ENCODE measurements at places on chromosomes 3 and 15. TPM values are rescaled to one million over a fixed set of nuclear protein-coding genes. Genes with fewer than 3 reads are reported as not detected.
A peak's percentile ranks its signal among the peaks of the same experiment; 100 is the strongest.

Gene PAQR9
- not detected for total RNA-seq

Gene MYL3
- 1.7 TPM for total RNA-seq

Gene FSTL1
- total RNA-seq: 1,795 TPM

Gene CFAP91
- total RNA-seq: 0.43 TPM

Gene FRMD5
- total RNA-seq: 1.3 TPM

Gene TMEM207
- not detected for total RNA-seq

DNA sequence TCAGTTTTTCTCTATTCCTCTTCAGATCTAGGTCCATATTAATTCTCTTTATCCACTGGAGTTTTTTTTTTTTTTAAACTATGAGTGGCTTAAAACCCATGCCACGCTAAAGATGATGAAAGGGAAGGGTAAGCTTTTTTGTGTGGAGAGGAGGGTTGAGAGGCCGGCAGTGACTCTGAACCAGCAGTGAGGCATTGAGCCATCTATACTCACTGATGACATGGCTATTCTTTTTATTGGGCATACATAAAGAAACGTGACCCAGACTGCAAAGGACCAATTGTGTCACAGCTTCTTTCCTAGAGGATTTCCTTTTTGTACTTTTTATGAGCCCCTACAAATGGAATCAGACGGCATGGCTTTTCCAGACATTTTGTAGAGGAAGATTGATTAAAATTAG is 662.2 kb downstream of the AGBL1 start:
- DNase-seq: no peak

DNA sequence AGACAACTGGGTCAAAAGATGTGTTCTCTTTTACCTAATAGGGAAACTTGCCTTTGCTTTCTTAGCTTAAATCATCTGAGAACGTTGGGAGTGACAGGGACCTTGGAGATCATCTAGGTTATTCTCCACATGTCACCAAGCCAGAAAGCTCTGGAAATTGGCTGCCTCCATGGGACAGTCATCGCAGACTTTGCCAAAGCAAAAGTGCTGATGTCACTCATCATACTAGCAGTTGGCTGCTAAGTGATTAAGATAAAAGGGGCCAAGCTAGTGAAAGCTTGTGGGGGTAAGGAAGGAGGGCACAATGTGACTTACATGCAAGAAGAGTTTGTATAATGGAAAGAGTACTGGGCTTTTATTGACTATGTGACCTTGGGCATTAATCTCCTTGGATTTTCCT is 198.0 kb upstream of the PFN2 start:
- DNase-seq: no peak

DNA sequence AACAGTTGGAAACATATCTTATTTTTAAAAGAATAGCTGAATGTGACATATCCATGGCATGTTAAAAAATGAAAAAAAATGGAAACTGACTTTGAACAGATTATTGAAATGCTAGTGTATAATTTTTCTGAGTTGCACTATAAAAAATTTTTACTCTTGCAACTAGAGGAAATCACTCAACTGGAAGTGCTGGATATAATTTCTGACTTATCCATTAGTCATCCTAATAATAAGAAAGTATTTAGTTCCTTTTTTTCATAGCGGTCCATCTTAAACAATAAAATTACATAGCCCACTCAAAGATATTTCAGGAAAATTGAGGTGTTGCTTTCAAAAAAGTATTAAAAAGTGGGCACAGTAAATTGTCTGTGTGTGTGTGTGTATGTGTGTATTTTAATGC is 80.7 kb downstream of the MBNL1 start:
- no peak for DNase-seq

DNA sequence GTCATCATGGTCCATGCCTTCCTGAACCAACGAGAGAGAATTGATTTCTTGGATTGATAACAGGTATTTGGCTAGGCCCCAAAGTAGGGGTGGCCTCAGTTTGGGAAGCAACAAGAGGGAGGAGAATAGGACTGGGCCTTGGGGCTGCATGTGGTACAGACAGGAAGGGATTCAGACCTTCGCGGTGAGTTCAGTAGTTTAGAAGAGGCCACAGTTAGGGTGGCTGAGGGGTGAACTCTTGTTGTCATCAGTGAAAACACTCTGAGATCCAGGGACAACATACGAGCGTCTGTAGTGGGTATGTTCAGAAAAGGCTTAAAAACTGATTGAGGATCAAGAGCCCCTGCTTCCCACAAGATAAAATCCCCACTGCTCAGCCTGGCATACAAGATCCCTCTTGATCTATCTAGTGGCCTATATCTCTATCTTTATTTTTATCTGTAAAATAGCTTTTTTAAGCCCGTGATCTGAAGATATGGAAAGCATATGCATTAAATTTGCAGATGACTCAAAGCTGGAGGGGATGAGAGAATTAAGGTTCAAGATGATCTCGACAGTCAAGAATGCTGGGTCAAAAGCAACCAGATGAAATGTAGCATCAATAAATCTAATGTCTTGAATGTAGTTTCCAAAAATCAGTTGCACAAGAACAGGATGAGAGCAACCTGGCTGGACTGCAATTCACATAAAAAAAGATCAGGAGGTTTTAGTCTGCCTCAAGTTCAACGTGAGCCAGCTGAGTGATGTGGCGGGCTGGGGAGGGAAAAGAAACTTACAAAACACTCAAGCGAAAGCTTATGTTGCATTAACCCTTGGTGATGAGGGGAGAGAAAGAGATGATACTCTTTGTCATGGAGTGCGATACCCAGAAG is 221.1 kb upstream of the TLE3 start:
- peak; percentile 96 for DNase-seq

DNA sequence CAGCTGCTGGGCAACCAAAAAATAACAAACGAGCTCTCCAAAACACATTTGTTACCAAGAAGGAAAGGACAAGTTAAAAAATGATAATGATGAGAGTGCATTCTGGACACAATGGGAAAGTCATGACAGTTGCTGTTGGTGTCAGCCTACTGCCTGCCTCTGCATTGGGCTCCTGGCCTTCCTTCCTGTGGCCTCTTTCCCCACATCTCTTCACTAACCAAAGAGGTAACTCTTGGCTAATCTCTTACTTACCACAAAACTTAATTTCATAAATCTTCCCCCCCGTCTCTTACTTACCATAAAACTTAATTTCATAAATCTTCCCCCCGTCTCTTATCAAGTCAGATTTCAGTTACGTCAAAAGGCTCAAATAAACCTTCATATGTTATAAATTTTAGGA is 58.6 kb downstream of the AGTR1 start:
- no peak for DNase-seq

DNA sequence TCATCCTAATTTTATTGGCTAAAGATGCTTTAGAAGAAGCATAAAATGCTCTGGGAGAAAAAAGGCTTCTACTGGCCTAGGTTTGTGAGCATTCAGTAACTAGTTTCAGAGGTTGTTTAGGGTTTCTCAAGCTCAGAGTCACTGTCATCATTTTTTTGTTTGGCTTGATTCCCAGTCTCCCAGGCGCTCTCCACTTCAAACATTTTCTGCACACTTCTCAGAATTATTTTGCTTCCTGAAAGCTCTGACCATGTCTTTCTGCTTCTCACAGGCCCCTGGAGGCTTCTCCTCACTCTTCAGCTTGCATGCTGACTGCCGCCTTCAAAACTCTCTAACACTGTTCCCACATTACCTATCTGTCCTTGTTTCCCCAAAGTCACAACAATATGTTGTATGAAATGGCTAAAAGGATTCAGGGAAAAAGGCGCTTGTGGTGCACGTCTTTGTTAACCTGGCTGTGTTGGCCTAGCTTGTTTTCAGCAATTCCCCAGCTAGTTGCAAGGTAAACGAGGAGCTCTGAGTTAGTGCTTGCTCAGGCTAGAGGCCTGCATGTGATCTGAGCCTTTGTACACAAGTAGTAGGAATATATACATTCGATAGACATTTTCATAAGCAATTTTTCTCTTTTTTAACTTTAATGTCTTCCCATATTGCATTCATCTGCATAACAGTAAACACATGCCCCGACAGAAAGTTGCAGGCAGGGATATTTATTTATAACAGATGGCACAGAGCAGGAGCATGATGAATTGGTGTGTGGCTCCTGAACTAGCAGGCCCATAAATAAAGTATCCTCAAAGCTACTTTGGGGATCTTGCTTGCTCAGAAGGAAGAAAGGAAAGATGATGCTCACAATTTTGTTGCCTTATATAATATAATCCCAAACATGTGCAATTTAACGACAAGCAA is 129.2 kb upstream of the DPH6 start:
- peak; percentile 79 for DNase-seq

DNA sequence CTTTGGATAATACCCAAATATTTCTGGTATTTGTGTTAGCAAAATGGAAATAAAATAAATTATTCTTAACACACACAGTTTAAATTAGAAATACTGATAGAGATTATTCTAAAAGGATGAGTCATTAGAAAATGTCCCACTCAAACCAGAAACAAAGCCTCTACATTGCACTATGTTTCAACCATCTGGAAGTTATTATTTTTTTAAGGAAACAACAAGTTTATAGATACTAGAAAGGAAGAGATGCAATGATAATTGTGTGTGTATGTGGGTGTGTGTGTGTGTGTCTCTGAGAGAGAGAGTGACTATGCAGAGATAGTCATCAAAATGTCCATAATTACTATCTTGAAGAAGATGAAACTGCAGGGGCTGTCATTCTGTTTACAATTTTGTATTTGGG is 1340.5 kb downstream of the ROBO1 start:
- peak; percentile 55 for DNase-seq

- peak; percentile 84 for DNase-seq
These were observed 57.8 kb upstream of the NMD3 start for GRCh38 chr3:161163297-161163696.

- DNase-seq: peak; percentile 54
These were observed 14.7 kb downstream of the CCR1 start for GRCh38 chr3:46193436-46193835.

GRCh38 chr15:48861813-48862431 is 16.0 kb upstream of the EID1 start:
- peak; percentile 84 for DNase-seq

GRCh38 chr3:142353571-142353970 is 94.3 kb downstream of the XRN1 start:
- peak; percentile 40 for DNase-seq

DNA sequence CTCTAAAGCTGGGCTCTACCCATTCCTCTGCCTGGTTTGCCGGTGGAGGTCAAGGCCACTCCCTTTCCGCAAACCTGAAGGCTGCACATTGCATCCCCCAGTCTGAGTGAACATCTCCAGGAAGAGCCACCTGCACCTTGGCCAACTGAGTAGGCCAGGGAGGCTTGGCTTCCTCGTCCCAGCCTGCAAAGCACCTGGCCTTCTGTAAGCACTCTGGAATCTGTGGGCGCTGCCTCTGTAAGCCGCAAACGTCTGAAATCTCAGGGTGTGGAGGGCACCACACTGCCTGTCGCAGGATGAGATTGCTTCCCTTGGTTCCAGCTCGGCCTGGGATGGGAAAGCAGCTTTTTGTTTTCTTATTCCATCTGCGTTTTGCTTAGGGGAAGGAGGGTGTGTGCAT is 81.3 kb downstream of the SEC22A start:
- no peak for DNase-seq

DNA sequence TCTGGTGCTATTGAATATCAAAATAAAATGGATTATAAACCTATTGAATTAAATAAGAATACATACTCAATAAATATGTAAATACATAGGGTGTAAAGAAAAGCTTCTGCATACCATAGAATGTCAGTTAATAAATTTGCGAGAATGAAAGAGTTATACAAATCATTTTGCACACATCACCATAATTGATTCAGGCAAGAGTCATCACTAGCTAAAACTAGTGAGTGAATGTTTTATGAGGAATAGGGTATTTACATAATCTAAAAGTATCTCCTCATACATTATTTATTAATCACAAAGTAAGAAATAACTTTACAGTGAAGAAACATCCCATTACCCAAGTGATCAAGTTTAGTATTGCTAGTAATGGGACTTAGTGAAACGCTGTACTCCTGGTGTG is 13.6 kb downstream of the EXOG start:
- no peak for DNase-seq

- no peak for DNase-seq
These were observed 115.2 kb downstream of the TMEM108 start for GRCh38 chr3:133153382-133153781.

DNA sequence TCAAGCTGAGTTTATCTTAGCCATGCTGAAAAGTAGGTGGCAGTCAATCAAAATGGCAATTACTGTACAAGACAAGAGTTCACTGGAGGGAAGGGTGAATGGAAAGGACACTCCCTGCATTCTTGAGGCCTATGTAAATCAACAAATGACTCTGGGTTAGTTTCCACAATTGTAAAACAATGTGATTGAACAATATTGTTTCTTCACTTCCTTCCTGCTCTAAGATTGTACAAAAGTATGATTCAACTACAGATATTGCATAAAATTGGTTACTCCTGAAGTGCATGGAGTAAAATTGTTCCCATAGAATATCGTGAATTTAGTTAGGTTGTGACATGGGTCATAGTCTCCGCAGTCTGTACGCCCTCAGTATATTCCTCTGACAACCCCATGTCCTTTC is 277.6 kb downstream of the LPP start:
- peak; percentile 33 for DNase-seq

DNA sequence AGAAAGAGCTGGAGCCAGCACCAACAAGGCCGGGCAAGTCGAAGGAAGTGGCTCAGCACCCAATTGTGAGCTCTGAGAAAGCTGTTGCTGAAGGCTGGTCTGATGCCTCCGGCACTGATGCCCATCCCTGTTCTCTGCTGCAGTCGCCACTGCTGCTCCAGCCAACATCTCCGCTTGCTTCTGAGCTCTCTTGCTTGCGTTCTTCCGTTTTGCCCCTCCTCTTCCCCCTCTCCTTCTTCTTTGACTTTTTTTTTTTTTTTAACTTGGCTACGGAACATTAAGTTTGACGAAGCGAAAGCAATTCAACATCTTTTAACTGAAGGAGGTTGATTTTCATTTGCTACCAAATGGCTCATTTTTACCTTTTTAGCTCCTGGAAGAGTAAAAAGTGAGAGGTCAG is 442.9 kb downstream of the MCTP2 start:
- peak; percentile 5 for DNase-seq

GRCh38 chr3:37611771-37612170 is 249.9 kb upstream of the CTDSPL start:
- no peak for DNase-seq

GRCh38 chr3:130662501-130662996 is 84.1 kb downstream of the PIK3R4 start:
- DNase-seq: peak; percentile 40

GRCh38 chr15:78072080-78072892 is 5.2 kb downstream of the TBC1D2B start:
- peak; percentile 99 for DNase-seq

GRCh38 chr15:100601163-100601562 is 821 bp downstream of the LINS1 start:
- DNase-seq: peak; percentile 50
